ENCODE measurements at places on chromosomes 2 and 18.
A peak's percentile ranks its signal among the peaks of the same experiment; 100 is the strongest.

DNA sequence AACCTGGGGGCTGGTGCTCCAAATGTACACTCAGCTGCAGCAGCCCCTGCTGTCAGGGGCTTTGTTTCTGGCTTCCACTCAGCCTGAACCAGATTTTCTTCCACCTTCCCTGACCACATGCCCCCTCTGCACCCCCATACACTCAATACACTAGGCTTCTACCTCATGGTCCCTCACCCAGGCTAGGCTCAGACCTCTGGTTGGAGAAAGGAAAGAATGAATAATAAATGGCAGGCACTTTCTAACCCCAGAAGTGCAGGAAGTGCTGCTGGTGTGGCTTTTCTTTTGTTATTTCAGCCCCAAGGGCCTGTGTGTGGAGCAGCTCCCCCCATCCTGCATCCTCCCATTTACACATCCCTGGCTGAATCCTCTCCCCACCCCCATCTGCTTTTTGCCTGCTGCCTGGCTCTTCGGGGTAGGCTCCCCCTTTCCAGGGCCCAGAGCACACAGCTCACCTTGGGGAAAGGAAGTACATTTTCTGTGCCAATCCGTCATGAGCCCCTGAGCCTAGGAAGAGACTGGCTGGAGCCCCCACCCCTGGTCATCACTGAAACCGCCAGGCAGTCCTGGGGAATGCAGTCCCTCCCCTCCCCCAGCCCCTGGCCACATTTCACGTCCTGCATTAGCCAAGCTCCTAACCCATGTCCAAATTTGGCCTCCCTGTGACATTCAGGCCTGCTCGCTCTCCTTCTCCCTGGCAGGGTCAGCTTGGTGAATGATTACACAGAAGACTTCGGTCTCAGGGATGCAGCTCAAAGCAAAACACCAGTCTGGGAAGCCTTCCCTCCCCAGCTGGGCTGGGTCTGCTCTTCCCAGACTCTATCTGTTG lies 2.6 kb downstream of the DYSF start:
- no peak for DNase-seq

- no peak for DNase-seq
Measured at GRCh38 chr18:54247511-54248175, 21.7 kb upstream of the POLI start.

GRCh38 chr2:106257830-106258229 lies 63.7 kb upstream of the UXS1 start:
- DNase-seq = no peak

DNA sequence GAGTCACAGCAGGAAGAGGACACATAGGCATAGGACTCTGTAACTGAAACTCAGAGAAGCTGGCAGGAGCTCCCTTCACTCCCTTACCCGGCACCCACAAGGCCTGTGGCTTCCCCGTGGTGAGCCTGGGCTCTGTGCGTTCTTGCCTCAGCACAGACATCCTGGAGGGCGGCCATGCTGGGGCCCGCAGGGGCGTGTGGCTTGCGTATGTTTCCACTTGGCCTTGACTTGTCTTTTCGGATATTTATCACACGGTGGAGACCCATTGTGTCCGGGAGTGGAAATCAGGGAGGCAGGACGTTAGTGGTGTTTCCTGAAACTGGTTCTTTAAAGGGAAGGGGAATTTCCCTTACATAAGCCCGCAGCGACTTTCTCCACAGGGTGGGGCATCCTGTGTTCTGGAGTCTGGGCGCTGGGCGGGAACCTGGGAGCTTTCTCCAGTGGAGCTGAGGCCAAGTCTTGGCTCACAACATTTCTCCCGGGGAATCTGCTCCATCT lies 49.9 kb upstream of the EML6 start:
- DNase-seq = no peak

- DNase-seq = peak; percentile 66
Measured at GRCh38 chr2:7031547-7032245, 114.5 kb downstream of the RNF144A start.

GRCh38 chr2:216006164-216006663 lies 7.1 kb downstream of the MREG start:
- no peak for DNase-seq

Measured in DMS 273 treated with DMSO at 0.1 percent for 48 hours (cell line).